Activated CD4-positive, CD25-positive, alpha-beta regulatory T cell treated with anti-CD3 and anti-CD28 coated beads, Interleukin-2, amount 50 U/mL, for 24 hours (primary cell): ENCODE measurements at places on chromosomes 7 and 10.

GRCh38 chr7:157253850-157254249 lies 83.0 kb upstream of the DNAJB6 start:
- no peak for ATAC-seq

DNA sequence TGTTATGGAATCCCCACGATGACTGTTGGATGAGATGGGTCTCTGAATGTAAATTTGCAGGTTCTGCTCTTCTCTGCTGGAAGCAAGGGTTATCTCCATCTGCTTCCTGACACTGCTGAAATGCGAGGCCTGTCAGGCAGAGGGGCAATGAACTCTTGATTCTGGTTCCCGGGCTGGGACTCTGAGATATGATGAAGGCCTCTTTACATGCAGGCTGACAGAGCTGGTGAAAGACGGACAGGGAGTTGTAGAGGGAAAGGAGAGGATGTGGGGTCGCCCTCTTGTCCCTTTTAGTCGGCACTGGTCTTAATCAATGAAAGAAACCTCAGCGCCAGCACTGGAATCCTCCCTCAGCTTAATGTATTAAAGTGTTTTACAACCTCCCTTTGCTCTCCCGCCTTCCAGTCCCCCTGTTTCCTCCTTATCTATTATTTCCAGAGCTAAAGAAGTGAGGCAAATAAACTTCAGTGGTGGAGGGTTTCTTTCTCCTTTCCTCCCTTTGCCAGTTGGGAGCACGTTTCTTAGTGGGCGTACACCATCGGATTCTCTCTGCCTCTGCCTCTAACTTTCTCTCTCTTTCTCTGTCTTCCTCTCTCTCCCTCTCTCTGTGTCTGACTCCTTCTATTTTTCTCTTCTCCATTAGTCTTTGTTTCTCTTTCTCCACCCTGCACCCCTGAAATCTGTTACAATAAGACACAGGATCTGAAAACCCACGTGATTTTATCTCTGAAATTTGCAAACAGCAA lies 145.6 kb downstream of the BAMBI start:
- no peak for ATAC-seq

DNA sequence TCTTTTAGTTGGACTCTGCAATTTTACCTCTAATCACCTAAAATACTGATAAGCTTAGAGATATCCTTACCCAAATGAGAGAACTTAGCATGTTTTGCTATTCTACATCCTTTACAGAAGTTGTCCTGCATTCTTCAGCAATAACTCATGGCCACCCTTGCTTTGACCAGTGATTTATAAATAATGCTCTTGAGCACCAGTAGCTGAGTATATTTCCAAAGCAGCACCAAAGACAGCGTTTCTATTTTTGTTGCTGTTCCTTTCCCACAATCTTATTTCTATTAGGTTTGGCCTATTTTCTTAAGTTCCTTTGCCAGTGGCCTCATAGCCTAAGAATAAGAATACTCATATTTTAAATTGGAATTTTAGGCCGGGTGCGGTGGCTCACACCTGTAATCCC lies 15.0 kb downstream of the ARPC1A start:
- no peak for ATAC-seq

DNA sequence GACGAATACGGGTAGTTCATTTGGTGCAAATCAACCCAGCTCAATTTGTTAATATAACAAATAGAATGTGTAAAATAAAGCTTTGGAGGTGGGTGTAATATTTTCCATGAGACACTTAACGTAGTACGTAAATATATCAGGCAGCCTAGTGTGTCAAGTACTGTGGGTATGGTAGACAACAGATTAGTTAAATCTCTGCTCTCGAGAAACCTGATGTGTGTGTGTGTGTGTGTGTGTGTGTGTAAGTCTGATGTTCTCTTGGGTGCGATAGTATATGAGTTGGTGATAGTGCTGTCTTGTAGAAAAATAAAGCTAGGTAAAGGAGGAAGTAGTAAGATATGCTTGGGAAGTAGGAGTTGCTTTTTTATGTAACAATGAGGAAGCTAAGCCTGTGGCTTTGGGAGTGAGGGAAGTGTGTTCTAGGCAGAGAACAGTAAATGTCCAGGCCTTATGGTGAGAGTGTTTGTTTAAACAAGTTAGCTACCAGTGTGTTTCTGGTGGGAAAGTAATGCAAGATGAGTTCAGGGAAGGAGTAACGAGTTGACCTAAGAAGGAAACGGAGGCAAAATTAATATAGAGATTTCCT lies 26.1 kb downstream of the WAC start:
- ATAC-seq: no peak

DNA sequence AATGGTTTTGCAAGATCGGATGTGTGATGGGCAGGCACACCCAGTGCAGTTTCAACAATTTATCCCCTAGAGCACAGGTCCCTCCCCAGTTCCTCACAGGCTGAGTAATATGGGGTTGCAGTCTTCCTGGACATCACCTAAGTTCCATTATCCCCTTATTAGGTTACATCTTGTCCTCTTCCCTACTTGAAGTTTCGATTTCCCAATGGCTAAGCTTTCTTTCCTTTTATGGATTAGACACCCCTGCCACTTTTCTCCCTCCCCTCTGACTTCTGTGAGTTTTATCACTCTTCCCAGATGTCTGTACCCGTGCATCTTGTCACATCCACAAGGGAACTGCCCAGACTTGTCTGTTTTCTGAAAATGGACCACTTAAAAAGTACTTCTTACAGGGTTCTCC lies 2.4 kb upstream of the NIPSNAP2 start:
- ATAC-seq: no peak

- no peak for ATAC-seq
Measured at GRCh38 chr7:105278973-105279687, 109.6 kb downstream of the SRPK2 start.

GRCh38 chr10:113680190-113681111 lies 739 bp downstream of the CASP7 start:
- peak; percentile 11 for ATAC-seq

GRCh38 chr7:99326408-99326782 lies 697 bp downstream of the ARPC1A start:
- ATAC-seq: no peak

DNA sequence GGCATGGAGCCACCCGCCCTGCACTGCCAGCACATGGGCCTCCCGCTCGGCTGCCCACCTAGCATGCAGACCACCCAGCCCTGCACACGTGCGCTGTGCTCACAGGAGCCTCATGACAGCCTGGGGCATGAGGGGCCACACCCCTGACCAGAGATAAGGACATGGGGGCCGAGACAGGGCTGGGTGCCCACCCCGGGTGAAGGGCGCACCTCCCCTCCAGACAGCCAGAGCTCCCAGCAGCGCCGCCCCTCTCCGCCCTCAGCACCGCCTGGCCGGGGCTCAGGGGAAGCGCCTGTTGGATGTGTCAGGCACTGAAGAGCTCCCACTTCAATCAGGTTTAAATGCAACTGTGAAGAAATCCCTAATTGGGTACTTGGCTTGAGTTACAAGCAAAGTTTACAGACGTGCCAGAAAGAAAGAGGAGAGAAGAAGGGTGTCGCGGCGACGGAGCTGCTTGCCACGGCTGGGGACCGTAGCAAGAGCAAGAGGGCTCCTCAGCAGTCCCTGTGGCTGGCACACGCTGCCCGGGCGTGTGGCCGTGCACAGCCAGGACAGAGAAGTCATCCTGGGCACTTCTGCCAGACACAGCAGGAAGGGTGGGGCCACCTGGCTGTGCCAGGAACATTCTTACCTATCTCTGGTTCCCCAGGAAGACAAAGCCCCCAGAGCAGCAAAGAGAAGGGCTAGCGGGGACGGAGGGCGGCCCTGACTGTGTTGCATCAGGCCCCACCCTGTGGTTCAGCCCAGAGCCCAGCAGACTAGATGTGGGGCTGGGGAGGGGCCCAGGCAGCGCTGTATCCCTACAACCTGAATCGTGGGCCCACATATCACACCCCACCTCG lies 247.4 kb downstream of the ELFN1 start:
- ATAC-seq: no peak

- ATAC-seq: no peak
Measured at GRCh38 chr7:5495581-5496375, 72.1 kb upstream of the TNRC18 start.

DNA sequence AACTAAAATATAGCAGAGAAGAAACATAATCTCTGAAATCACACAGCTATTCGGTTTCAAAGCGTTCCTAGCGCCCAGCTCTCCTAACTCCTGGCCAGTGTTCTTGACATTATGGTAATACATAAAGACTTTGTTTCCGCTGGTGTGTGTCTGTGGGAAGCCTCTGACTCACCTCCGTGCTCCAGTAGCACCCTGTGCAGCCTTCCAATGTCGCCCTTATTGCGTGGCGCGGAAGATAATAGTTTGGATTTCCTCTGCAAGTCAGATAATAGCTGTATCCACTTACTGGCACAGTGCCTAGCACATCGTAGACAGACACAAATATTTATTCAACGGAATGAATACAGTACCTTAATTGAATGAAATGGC lies 570 bp downstream of the BMS1 start:
- no peak for ATAC-seq

DNA sequence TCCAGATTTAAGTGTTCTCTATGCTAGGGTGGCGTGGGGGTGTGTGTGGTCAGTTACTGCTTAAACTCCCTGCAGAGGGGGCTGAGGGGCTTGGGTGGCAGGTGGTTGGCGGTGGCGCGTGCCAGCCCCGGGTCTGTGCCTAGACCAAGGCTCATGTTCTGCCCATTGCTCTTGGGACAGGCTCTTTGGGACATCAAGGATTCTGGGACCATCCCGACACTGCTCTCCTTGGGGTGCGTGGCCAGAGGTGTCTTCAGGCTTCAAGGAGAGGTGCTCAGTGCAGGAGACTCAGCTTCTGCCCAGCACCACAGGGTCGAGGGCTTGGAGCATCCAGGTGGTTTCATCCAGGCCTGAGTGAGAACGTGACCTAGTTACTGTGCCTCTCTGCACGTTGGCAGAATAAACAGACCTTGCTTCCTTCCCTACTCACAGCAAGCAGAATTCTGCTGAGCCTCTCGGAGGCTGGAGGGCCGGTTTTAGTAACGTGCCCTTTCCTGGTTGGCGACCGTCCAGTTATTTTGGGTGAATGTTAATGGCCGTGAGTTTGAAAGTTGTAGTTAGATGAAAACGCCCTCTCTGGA lies 39.9 kb downstream of the CAMK1D start:
- ATAC-seq: no peak

- no peak for ATAC-seq
Measured at GRCh38 chr10:31920538-31920937, 8.1 kb downstream of the ARHGAP12 start.

DNA sequence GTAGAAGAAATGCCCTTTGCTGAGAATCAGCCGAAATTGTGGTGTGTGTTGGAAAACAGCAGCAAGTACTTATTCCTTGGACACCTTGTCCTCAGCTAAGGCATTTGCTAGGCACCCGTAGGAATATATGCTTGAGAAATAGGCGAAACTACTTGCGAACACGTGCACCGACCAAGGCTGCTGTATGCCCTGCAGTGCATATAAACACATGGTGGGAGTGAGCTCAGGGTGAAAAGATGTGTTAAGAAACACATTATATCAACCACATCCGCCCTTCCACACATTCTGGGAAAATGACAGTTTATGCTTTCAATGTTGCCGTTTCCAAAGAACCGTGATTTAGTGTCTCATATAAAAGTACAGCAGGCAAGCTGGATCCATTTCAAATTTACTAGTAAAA lies 199.2 kb downstream of the JCAD start:
- no peak for ATAC-seq
